ENCODE measurements at places on chromosomes 6 and 20.
A peak's percentile ranks its signal among the peaks of the same experiment; 100 is the strongest.

GRCh38 chr6:168032005-168032760 is 34.7 kb downstream of the KIF25 start:
- DNase-seq = no peak

DNA sequence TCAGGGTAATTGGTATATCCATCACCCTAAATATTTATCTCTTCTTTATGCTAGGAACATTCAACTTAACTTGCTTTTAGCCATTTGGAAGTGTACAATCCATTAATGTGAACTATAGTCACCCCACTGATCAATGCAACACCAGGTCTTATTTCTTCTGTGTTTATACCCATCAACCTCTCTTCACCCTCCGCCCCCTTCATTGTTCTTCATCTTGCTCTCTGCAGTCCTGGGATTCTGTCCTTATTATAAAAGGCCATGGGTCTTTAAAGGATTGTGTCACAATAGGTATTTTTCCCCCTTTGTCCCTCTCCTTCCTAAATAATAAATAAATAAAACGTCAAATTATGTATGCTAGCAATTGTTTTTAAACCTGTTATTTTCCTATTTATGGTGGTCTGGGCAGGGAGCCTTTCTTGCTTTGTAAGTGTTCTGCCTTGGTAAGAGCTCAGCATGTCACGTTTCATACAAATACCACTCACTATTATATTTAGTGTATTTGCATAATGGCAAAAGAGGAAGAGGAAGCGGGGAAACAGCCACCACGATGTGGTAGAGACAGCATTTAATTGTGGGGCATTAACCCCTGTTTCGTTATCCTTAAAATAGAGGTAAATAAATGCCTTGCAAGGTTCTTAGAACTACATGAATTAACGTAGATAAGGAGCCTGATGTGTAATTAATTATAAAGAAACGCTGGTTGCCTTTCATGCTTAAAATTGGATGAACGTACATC is 1.9 kb downstream of the ABRACL start:
- peak; percentile 27 for DNase-seq

DNA sequence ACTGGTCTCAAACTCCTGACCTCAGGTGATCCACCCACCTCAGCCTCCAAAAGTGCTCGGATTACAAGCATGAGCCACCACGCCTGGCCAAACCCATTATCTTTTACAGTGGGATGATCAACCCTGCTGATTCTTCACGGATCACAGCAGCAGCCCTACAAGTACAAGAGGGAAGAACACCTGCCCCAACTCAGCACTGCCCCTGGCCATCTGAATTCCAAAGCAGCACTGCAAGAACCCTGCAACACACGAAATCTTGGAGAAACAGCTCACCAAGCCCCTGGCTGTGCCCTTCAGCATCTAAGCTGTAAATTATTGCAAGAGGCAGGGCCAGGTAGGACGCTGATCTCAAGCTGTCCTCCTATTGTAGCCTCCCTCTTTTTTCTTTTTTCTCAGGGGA is 54.5 kb upstream of the MC3R start:
- DNase-seq = no peak

GRCh38 chr20:59580146-59580946 is 24.0 kb upstream of the PHACTR3 start:
- no peak for DNase-seq

- DNase-seq = peak; percentile 13
These were observed 71.2 kb downstream of the RAMACL start for GRCh38 chr6:166515072-166515810.

GRCh38 chr6:25217302-25217701 is 61.9 kb upstream of the CARMIL1 start:
- DNase-seq = no peak

GRCh38 chr20:19347943-19348456 is 135.6 kb downstream of the SLC24A3 start:
- no peak for DNase-seq

DNA sequence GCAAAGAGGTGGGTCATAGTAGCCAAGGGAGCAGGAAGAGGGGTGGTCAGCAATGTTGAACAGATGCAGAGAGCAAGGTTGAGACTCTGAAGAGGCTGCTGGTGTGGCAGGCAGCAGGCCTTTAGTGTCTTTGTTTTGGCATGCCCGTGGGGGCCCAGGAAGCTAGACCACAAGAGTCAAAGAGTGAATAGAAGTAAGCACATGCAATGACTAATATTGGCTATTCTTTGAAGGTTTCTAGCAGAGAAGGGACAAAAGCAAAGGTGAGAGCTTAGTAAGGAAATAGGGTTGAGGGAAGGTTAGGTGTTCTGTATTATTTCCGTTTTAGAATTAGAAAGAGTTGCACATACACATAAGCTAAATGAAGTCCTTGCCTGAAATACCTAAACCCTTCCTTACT is 18.8 kb downstream of the TDRD6 start:
- DNase-seq = no peak

- no peak for DNase-seq
These were observed 78.1 kb downstream of the UNC5CL start for GRCh38 chr6:40960742-40961430.

GRCh38 chr6:84808491-84809061 is 44.2 kb upstream of the TBX18 start:
- DNase-seq = no peak

DNA sequence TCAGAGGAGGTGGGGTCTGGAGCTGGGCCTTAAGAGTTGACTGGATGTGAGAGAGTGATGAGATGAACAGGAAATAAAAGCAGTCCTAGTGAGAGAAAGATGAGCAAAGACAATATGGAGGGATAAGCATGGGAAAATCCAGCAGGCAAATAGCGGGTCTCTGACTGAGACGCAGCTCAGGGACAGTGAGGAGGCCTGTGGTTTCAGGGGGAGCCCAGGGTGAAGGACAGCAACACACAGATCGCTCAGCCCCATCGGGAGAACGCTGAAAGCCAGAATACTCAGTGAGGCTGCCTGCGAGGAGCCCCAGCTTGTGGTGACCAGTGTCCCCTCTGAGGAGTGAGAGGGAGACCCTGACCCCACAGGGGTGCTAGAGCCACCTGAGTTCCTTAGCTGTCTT is 16.8 kb upstream of the DCDC2 start:
- no peak for DNase-seq

GRCh38 chr6:39076623-39077535 is 28.3 kb downstream of the GLP1R start:
- no peak for DNase-seq

DNA sequence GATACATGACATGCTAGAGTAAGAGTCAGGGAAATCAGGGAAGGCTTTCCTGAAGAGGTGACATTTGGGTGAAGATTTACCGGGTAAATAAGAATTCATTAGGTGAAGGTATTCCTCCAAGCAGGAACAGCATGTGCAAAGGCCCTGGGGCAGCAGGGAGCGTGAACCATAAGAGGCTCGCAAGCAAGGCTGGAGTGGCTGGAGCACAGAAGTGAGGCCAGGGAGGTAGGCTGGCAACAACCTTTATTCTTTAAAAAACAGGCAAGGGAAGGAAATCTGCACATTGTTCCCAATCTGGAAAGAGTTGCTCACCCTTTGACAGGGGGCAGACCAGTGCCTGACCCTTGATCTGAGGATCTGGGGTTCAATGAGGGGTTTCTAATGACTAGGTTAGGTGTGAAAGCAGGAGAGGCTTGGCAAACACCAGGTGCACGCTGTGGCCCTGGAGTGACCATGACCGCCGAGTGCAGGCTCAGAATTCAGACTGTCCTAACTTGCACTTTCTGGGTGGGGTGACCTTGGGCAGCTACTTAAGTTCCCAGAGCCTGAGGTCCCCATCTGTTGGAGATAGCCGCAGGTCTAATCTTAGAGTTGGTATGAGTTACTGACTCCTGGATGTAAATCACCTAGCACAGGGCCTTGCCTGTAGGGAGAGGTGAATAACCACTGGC is 1.9 kb downstream of the KIAA1755 start:
- DNase-seq = no peak

- no peak for DNase-seq
These were observed 628.8 kb upstream of the MAN1A1 start for GRCh38 chr6:119978274-119978889.

GRCh38 chr6:104952911-104953399 is 4.0 kb upstream of the LIN28B start:
- DNase-seq = no peak

- DNase-seq = no peak
These were observed 160.9 kb downstream of the SOD2 start for GRCh38 chr6:159532155-159532554.

DNA sequence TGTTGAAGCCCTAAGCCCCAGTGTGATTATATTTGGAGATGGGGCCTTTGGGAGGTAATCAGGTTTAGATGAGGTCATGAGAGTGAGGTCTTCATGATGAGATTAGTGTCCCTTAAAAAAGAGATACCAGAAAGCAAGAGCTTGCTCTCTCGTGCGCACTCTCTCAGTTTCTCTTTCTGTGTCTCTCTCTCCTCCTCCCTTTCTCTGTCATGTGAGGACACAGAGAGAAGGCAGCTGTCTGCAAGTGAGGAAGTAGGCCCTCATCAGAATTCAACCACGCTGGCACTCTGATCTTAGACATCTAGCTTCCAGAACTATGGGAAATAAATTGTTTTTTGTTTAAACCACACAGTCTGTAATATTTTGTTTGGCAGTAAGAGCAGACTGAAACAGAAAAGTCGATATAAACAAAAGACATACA is 180.5 kb downstream of the IBTK start:
- DNase-seq = peak; percentile 15

- no peak for DNase-seq
These were observed 17.7 kb upstream of the COX7A2 start for GRCh38 chr6:75261299-75261698.

- no peak for DNase-seq
These were observed 18.0 kb downstream of the TCFL5 start for GRCh38 chr20:62843656-62844055.

- DNase-seq = no peak
These were observed 268.8 kb downstream of the LMBRD1 start for GRCh38 chr6:69527921-69528476.

GRCh38 chr6:14350210-14350609 is 232.6 kb downstream of the CD83 start:
- no peak for DNase-seq

- peak; percentile 70 for DNase-seq
These were observed 160.4 kb downstream of the PACRG start for GRCh38 chr6:162887981-162888689.

DNA sequence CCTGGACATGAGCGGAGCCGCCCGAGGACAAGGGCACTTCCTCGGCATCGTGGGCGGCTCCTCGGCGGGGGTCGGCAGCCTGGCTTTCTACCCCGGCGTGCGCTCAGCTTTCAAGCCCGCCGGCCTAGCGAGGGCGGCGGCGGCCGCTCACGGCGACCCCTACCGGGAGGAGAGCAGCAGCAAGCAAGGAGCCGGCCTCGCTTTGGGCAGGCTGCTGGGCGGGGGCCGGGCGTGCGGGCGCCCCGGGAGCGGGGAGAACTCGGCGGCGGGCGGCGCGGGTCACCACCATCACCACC is 6.7 kb downstream of the PRDM13 start:
- DNase-seq = peak; percentile 38

- no peak for DNase-seq
These were observed 228.5 kb downstream of the ZMYND8 start for GRCh38 chr20:47127999-47128398.

DNA sequence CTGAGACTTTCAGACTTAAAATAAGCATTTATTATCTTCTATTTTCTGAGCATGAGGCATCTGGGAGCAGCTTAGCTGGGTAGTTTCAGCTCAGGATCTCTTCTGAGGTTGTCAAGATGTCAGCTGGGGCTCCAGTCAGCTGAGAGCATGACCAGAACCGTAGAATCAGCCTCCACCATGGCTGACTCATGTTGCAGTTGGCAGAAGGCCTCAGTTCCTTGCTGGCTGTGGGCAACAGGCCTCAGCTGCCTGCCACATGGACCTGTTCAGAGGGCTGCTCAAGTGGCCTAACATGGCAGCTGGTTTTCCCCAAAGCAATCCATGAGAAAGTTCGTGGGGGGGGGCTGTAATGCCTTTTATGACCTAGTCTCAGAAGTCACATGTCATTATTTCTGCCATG is 142.3 kb downstream of the LY86 start:
- DNase-seq = no peak

DNA sequence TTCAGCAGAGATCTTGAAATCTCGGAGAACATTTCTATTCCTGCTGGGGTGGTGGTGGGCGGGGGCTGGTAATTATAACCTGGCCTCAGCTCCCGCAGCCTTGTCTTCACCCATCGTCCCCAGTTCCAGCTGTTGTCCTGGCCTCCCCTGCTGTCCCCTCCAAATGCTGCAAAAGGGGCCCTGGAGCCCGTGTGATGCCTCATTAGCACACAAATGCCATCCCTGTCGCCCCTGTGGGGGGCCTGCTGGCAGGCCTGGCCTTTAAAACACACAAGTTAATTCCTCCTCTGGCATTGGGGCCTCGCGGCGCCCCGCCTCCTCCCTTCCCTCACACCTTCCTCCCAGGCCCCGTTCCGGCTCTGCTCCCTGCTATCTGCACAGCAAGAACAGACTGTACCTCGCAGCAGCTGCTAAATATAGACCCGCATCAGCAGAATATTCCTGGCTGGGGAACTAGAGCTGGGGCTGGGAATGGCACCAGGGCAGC is 85.7 kb downstream of the CDH22 start:
- DNase-seq = no peak

DNA sequence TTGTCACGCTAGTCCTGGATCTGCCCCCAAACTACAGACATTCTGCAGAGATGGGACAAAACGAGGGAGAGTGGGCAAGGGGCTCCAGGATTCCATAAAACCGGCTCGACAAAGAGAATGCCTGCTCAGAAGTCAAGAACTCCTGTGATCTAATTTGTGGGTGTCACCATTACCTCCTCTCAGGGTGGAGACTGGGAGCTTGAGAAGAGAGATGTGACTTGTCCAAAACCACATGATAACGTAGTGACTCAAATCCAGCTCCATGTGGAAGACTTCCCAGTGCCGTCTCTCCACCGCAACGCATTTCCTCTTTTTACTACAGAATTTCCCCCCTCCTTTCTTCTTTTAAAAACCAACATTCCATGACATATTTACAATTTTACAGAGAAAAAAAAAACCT is 44.3 kb downstream of the TRERF1 start:
- DNase-seq = no peak

- no peak for DNase-seq
These were observed 98.0 kb downstream of the ZFAND3 start for GRCh38 chr6:37917566-37917965.

- DNase-seq = no peak
These were observed 15.1 kb upstream of the BAK1 start for GRCh38 chr6:33595001-33595846.

DNA sequence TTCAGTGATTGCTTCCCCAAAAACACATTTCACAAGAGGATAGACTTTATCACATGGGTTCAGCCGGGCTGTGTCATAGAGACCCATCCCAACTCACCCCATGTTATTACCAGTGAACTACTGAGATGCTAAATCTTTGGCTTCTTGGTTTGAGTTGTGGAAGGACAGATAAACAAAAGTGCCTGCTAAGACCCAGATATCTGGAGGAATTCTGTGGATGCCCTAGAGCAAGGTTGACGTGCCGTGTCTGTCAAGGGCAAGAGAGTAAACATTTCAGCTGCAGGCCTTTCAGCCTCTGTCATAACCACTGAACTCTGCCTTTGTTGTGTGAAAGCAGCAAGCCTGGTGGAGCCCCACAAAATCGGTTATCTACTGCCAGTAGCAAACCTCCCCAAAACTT is 11.2 kb upstream of the THBD start:
- no peak for DNase-seq

GRCh38 chr6:134020543-134020942 is 31.9 kb downstream of the SLC2A12 start:
- DNase-seq = no peak

GRCh38 chr20:32819992-32820697 is 391 bp downstream of the MAPRE1 start:
- DNase-seq = no peak

All from transverse colon (tissue), 4 donors.